Left renal cortex interstitium (tissue), 4 donors: ENCODE measurements at places on chromosomes 1 and 21. TPM values are rescaled to one million over a fixed set of nuclear protein-coding genes. Genes with fewer than 3 reads are reported as not detected.

Gene HRNR
- 0.25 TPM for polyA plus RNA-seq

Gene RSPO1
- 4.6 TPM for polyA plus RNA-seq

Gene LMO4
- polyA plus RNA-seq = 153 TPM

Gene COA6
- 31.9 TPM for polyA plus RNA-seq

Gene KRTAP21-2
- polyA plus RNA-seq = not detected

Gene IARS2
- polyA plus RNA-seq = 77.9 TPM

Gene LCE2C
- not detected for polyA plus RNA-seq

Gene CELA2B
- polyA plus RNA-seq = 0.28 TPM

Gene BTBD19
- 6.8 TPM for polyA plus RNA-seq

Gene PEAR1
- polyA plus RNA-seq = 22.8 TPM

DNA sequence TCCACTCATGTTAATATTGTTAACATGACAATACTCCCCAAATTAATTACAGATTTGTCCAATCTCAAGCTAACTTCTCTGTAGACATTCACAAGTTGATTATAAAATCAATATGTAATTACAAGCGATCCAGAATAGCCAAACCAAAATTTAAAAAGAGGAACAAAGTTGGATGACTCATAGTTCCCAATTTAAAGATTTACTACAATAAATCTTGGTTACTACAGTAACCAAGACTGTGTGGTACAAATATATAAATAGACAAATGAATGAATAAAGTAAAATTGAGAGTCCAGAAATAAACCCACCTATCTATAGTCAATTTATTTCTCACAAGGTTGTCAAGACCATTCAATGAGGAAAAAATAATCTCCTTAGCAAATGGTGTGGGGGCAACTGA lies 7.1 kb upstream of the KRTAP10-4 start:
- no peak for DNase-seq

GRCh38 chr1:82411605-82412004 lies 610.9 kb downstream of the ADGRL2 start:
- no peak for DNase-seq

DNA sequence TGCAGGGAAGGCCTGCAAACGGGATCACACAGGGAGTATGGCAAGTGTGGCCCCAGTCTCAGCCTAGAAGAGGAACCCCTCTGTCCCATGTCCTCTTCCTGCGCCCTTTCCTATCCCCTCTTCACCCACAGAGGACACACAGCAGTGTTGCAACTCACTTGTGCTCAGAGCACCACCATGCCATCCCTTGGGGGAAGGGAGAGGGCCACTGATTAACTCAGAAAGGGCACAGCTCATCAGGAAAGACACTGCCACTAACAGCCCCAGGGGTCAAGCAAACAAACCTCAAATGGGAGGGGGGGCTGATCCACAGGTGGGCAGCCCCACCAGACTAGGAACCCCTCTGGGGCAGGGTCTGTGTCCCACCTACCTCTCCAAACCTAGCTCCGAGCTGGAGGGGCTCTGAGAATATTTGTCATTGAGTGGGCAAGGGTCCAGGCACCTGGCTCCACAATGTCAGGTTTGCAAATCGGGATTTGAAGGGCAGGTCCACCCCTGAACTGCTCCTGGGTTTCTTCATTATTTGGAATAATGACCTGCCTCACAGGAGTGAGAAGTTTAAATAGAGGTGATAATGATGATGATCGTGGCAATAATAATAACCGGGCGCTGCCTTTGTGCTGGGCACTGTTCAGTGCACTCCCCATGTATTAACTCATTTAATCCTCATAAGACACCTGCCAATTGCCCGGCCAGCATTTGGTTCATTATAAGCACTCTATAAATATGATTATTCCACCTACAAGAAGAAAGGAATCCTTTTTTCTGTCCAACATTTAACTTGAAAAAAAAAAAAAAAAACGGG lies 1.0 kb downstream of the ALDH4A1 start:
- DNase-seq = no peak

GRCh38 chr1:161119092-161119903 lies 1.4 kb downstream of the NIT1 start:
- DNase-seq = no peak

GRCh38 chr1:36279110-36279788 lies 26.9 kb upstream of the SH3D21 start:
- DNase-seq = no peak

- DNase-seq = peak; percentile 24
Measured at GRCh38 chr21:29849735-29850176, 90.0 kb downstream of the GRIK1 start.

- DNase-seq = peak; percentile 25
Measured at GRCh38 chr1:151131701-151132334, 14.6 kb downstream of the SEMA6C start.

DNA sequence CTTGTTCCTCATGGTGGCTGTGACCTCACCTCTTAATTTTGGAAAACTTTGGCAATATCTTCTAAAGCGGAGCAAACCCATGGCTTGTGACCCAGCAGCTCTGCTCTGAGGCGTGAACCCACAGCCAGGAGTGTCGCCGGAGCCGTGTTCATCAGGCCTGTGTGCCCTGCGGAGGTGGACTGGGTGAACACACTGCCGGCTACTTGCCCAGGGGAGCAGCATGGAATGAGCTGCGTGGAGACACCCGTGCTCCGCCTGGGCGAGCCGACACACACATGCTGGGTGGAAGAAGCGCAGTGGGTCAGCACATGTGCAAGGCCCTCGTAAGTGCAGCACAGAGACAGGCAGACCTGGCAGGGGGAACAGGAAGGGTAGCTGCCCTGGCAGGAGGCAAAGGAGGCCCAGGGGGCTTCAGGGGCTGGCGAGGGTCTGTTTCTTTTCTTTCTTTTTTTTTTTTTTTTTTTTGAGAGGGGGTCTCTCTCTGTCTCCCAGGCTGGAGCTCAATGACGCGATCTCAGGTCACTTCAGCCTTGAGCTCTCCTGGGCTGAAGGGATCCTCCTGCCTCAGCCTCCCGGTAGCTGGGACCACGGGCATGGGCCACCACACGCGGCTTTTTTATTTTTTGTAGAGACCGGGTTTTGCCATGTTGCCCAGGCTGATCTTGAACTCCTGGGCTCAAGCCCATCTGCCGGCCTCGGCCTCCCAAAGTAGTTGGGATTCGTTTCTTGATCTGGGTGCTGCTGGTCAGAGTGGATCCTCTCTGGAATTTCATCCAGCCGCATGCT lies 41.8 kb downstream of the AGPAT3 start:
- DNase-seq = no peak

DNA sequence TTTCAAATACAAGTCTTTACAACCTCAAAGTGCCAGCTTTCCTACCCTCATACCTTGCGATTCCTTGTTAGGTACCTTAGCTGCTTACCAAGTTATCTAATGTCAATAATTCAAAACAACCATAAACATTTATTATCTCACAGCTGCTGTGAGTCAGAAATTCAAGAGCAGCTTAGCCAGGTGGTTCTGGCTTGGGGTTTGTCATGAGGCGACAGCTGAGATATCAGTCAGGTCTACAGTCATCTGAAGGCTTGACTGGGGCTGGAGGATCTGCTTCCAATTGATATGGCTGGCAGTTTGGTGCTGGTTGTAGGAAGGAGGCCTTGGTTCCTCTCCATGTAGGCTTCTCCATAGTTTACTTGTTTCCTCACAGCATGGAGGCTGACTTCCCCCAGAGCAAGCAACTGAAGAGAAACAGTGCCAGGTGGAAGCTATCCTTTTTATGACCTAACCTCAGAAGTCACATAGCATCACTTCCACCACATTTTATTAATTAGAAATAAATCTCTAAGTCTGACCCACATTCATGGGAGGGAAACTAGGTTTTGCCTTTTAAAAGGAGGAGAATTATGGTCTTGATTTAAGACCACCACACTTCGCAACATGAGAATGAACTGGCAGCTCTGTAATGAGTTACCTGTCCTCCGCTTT lies 103.3 kb upstream of the FGGY start:
- peak; percentile 62 for DNase-seq

DNA sequence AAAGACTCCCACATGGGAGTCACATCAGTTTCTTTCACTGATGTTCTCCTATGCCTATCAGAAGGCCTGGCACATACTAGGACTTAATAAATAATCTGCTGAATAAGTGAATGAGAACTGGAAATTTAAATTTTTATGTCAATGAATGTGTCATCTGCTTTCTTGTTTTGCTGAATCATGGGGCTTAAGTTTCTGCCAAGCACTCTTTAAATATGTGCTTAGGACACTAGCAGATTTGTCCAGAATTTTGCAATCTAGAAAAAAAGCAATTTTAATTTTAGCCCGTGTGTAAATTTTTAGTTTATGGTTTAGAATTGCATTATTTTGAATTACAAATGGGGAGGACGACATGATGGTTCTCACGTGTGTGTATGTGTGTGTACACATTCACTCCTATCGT lies 803.1 kb downstream of the USP25 start:
- DNase-seq = no peak

DNA sequence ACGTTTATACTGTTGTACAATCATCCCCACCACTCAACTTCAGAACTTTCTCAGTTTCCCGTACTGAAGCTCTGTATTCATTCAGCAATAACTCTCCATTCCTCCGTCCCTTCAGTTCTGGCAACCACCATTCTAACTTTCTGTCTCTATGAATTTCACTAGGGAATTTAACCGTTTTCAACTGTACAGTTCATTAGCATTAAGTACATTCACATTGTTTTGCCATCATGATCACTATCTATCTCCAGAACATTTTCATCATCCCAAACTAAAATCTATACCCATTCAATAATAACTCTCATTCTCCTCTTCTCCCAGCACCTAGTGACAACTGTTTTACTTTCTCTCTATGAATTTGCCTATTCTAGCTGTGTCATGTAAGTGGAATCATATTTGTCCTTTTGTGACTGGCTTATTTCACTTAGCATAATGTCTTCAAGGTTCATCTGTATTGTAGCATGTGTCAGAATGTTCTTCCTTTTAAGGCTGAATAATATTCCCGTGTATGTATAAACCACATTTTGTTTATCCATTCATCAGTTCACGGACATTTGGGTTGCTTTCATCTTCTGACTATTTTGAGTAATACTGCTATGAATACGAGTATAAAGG lies 75.0 kb downstream of the CEP350 start:
- DNase-seq = no peak

GRCh38 chr1:67898033-67898726 lies 64.9 kb upstream of the GNG12 start:
- DNase-seq = no peak

- no peak for DNase-seq
Measured at GRCh38 chr1:108880850-108881249, 4.1 kb downstream of the GPSM2 start.

DNA sequence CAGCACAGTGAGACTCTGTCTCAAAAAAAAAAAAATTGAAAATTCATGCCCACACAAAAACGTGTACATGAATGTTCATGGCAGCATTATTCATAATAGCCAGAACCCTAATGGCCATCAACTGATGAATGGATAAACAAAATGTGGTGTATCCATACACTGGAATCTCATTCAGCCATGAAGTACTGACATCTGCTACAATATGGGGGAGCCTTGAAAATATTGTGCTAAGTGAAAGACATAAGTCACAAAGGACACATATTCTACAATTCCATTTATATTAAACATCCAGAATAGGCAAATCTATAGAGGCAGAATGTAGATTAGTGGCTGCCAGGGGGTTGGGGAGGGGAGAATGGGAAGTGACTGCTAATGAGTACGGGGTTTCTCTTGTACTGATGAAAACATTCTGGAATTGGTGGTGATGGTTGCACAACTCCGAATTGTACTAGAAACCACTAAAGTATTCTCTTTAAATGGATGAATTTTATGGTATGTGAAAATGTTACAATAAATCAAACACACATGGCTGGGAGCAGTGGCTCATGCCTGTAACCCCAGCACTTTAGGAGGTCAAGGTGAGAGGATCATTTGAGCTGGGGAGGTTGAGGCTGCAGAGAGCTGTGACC lies 33.0 kb upstream of the KCNN3 start:
- DNase-seq = no peak

GRCh38 chr1:83692524-83693381 lies 306.2 kb downstream of the TTLL7 start:
- DNase-seq = peak; percentile 29

DNA sequence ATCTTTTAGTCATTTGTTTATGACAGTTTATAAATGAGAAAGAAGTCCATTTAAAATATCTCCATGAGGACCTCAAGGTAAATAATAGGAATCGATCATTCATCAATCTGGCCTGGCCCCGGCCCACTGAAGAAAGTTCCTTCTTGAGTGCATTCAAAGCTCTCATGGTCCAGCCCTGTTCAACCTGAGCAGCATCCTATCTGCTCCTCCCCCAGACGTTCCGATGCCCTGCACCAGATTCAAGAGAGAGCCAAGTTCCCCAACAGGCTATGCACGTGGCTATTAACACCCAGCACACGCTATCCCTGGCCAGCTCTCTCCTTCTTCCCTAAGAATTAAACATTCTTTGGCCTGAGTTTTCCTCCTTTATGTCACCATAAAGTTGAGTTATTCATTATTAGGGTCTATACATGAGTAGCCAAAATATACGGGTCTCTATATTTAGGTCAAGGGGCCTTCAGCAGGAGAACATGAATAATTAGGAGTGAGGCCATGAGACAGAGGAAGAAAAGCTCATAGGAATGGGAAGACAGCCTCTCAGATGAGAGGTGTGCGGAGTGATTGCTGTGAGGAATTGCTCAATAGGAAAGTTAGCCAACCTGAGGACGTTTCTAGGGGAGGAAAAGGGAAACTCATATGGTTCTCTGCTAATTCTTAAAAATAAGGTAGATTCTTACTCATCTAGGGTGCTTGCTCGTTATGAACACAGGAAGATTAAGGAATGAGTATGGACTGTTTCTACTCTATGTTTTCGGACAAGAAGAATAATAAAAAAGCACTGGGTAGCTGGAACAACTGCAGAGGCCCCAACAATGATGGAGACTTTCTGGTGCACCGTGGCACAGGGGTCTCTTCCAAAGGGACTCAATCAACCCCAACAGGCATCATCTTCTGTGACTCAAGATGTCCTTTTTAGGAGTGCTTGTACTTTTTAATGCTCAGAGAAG lies 23.6 kb downstream of the RUNX1 start:
- DNase-seq = no peak

DNA sequence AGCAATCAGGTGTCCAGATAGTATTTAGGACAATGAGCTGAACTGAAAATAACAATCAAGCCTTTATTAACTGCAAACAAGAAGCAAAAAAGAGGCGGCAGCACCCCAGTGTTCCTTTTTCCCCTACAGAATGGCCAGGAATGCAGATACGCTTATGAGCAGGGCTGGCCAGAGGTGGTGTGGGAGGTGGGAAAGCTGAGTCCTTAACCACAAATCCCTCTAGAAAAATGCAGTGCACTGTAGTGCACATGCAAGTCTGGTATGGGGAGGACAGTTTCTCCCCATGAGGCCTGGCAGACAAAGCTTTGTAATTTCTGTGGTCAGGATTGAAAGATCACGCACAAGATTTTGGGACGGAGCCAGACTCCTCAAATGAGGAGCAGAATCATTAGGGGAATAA lies 10.7 kb upstream of the IFNAR1 start:
- no peak for DNase-seq

- no peak for DNase-seq
Measured at GRCh38 chr1:240985081-240985480, 371.9 kb downstream of the RGS7 start.
